Upper lobe of left lung (tissue), 6 donors: ENCODE measurements at places on chromosomes 5 and 9. TPM values are rescaled to one million over a fixed set of nuclear protein-coding genes. Genes with fewer than 3 reads are reported as not detected.

- H3K27ac ChIP-seq = no peak overlapping the region
- DNase-seq = no peak
- no peaks in the 10 kb centered on the region for H3K4me1 ChIP-seq
- H3K4me3 ChIP-seq = no peak overlapping the region
- no peaks in the 10 kb centered on the region for H3K27me3 ChIP-seq
These were observed 32.9 kb upstream of the GPR151 start for GRCh38 chr5:146548781-146549449.

GRCh38 chr9:112104901-112105300 is 70.2 kb downstream of the SUSD1 start:
- no peaks in the 10 kb centered on the region for H3K27me3 ChIP-seq
- no peak overlapping the region for H3K27ac ChIP-seq
- H3K36me3 ChIP-seq = no peaks in the 10 kb centered on the region
- H3K4me3 ChIP-seq = no peak overlapping the region
- no peak for DNase-seq

GRCh38 chr5:14777932-14778791 is 93.4 kb downstream of the ANKH start:
- no peak overlapping the region for H3K4me3 ChIP-seq
- no peaks in the 10 kb centered on the region for H3K27me3 ChIP-seq
- H3K4me1 ChIP-seq = no peaks in the 10 kb centered on the region

- no peaks in the 10 kb centered on the region for H3K36me3 ChIP-seq
- no peak for DNase-seq
- H3K4me1 ChIP-seq = peaks cover 17% of the 10 kb centered on the region
- peak overlapping the region; percentile 45 for H3K4me3 ChIP-seq
These were observed 1.1 kb downstream of the ERCC6L2 start for GRCh38 chr9:95876595-95876994.

- no peaks in the 10 kb centered on the region for H3K36me3 ChIP-seq
- no peak overlapping the region for H3K27ac ChIP-seq
- H3K4me1 ChIP-seq = no peaks in the 10 kb centered on the region
- DNase-seq = no peak
These were observed 17.2 kb upstream of the NFIB start for GRCh38 chr9:14331120-14331519.

- peaks cover 92% of the 10 kb centered on the region for H3K36me3 ChIP-seq
- H3K4me3 ChIP-seq = no peak overlapping the region
- H3K27me3 ChIP-seq = no peaks in the 10 kb centered on the region
- peaks cover 21% of the 10 kb centered on the region for H3K4me1 ChIP-seq
These were observed 49.1 kb downstream of the JADE2 start for GRCh38 chr5:134574521-134574920.

GRCh38 chr5:10030219-10030831 is 219.4 kb downstream of the ATPSCKMT start:
- no peaks in the 10 kb centered on the region for H3K36me3 ChIP-seq
- no peak overlapping the region for H3K4me3 ChIP-seq
- H3K4me1 ChIP-seq = no peaks in the 10 kb centered on the region
- no peak for DNase-seq
- H3K27ac ChIP-seq = no peak overlapping the region

- no peak for DNase-seq
- H3K27me3 ChIP-seq = no peaks in the 10 kb centered on the region
- no peaks in the 10 kb centered on the region for H3K36me3 ChIP-seq
- H3K4me1 ChIP-seq = no peaks in the 10 kb centered on the region
- H3K27ac ChIP-seq = no peak overlapping the region
These were observed 261.2 kb downstream of the GADD45G start for GRCh38 chr9:89865981-89866380.

- H3K4me3 ChIP-seq = peak overlapping the region; percentile 91
- peak overlapping the region; percentile 98 for H3K27ac ChIP-seq
- DNase-seq = no peak
- peaks cover 28% of the 10 kb centered on the region for H3K4me1 ChIP-seq
- H3K36me3 ChIP-seq = no peaks in the 10 kb centered on the region
- H3K27me3 ChIP-seq = no peaks in the 10 kb centered on the region
These were observed 1.2 kb downstream of the MAPK9 start for GRCh38 chr5:180290568-180291233.

GRCh38 chr5:157538311-157538710 is 37.3 kb downstream of the ADAM19 start:
- H3K27ac ChIP-seq = no peak overlapping the region
- no peak overlapping the region for H3K4me3 ChIP-seq
- no peaks in the 10 kb centered on the region for H3K36me3 ChIP-seq
- peaks cover 25% of the 10 kb centered on the region for H3K4me1 ChIP-seq
- no peaks in the 10 kb centered on the region for H3K27me3 ChIP-seq

- H3K27me3 ChIP-seq = no peaks in the 10 kb centered on the region
- no peaks in the 10 kb centered on the region for H3K4me1 ChIP-seq
- H3K4me3 ChIP-seq = no peak overlapping the region
- no peaks in the 10 kb centered on the region for H3K36me3 ChIP-seq
- H3K27ac ChIP-seq = no peak overlapping the region
- DNase-seq = no peak
These were observed 31.1 kb downstream of the C5orf22 start for GRCh38 chr5:31563216-31563615.

- no peak overlapping the region for H3K4me3 ChIP-seq
- no peaks in the 10 kb centered on the region for H3K27me3 ChIP-seq
- no peaks in the 10 kb centered on the region for H3K36me3 ChIP-seq
- H3K27ac ChIP-seq = no peak overlapping the region
These were observed 83.8 kb upstream of the TNFAIP8 start for GRCh38 chr5:119271758-119272730.

DNA sequence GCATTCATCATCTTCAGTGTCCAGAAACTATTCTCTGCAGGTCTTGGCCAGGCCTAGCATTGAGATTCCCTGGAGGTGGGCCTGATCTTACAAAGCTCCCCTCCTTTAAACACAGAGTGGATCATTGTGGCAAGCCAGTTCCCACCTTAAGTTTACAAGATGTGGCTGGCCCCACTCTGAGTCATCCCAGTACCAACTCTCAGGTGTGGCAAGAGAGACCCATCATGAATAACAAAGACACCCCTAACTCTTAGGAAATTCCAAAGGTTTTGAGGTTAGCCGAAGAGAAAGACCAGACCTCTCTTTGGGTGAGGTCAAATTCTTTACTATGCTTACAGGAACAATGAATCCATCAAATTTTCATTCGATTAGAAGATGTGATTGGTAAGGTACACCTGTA is 78.2 kb downstream of the RFK start:
- no peak overlapping the region for H3K4me3 ChIP-seq
- H3K27me3 ChIP-seq = no peaks in the 10 kb centered on the region
- H3K4me1 ChIP-seq = no peaks in the 10 kb centered on the region
- no peak overlapping the region for H3K27ac ChIP-seq

DNA sequence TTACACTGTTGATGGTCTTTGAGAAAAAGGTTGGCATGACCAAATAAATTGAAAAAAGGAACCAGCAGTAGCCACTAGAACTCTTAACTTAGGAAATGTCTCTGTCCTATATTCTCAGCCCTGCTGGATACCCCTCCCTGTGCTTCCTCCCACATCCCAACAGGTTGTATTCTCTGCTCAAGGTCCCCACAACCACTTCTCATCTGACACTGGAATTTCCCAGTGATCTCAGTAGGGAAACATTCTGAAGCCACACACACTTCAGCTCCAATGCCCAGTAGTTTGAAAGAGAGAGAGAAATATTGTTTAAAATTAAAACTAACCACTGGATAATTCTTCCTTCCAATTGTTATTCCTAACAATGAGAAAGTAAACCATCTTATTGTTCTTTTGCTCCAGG is 30.0 kb upstream of the NREP start:
- no peaks in the 10 kb centered on the region for H3K27me3 ChIP-seq
- DNase-seq = no peak
- no peak overlapping the region for H3K4me3 ChIP-seq
- H3K4me1 ChIP-seq = no peaks in the 10 kb centered on the region
- no peak overlapping the region for H3K27ac ChIP-seq

GRCh38 chr5:139082813-139083498 is 115.2 kb downstream of the SIL1 start:
- H3K36me3 ChIP-seq = no peaks in the 10 kb centered on the region
- no peak overlapping the region for H3K27ac ChIP-seq
- H3K27me3 ChIP-seq = no peaks in the 10 kb centered on the region
- no peak overlapping the region for H3K4me3 ChIP-seq
- no peaks in the 10 kb centered on the region for H3K4me1 ChIP-seq

DNA sequence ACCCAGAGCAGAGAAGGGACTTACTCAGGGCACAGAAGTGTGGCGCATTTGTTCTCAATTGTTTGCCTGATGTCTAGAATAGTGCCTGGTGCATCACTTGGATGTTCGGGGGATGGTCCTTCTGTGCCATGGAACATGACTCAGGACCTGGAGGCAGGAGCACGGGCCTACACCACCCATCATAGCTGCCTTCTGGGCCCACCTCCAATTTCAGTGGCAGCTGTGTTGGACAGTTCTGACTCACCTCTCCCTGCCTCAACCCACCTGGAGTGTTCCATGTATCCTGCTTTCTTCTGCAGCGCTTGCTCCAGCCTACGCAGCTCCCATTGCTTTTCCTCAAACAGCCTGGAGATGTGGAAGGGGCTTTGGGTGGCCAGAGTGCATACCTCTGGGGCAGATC is 12.5 kb upstream of the CXCL14 start:
- H3K36me3 ChIP-seq = no peaks in the 10 kb centered on the region
- H3K27me3 ChIP-seq = no peaks in the 10 kb centered on the region
- no peak overlapping the region for H3K4me3 ChIP-seq
- no peak overlapping the region for H3K27ac ChIP-seq

GRCh38 chr9:130898552-130898852 is 1.9 kb upstream of the QRFP start:
- H3K4me3 ChIP-seq = no peak overlapping the region
- peaks cover 3% of the 10 kb centered on the region for H3K36me3 ChIP-seq
- DNase-seq = no peak
- peaks cover 7% of the 10 kb centered on the region for H3K4me1 ChIP-seq

- H3K27me3 ChIP-seq = no peaks in the 10 kb centered on the region
- DNase-seq = peak; percentile 80
- H3K4me3 ChIP-seq = no peak overlapping the region
- peaks cover 36% of the 10 kb centered on the region for H3K4me1 ChIP-seq
- no peak overlapping the region for H3K27ac ChIP-seq
These were observed 11.0 kb downstream of the NELFB start for GRCh38 chr9:137266162-137266527.

DNA sequence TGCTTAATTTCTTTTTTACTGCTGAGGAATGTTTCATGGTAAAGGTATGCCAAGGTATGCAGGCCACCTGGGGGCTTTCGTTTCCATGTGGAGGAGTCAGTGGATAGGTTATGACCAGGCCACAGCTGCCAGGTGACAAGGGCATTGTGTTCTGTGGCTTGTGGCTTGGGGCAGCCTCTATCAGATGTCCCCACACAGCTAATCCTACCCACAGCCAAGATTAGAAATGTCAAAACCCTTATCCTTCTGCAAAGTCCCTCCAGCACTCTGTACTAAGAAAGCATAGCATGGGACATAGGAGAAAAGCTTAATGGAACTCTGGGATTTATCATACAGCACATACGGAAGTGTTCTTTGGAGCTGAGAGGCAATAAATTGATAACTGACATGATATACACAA is 171.2 kb upstream of the S1PR3 start:
- no peak overlapping the region for H3K4me3 ChIP-seq
- H3K36me3 ChIP-seq = no peaks in the 10 kb centered on the region
- H3K27ac ChIP-seq = no peak overlapping the region
- no peak for DNase-seq
- no peaks in the 10 kb centered on the region for H3K4me1 ChIP-seq
- no peaks in the 10 kb centered on the region for H3K27me3 ChIP-seq

- no peaks in the 10 kb centered on the region for H3K4me1 ChIP-seq
- no peak overlapping the region for H3K27ac ChIP-seq
- no peaks in the 10 kb centered on the region for H3K36me3 ChIP-seq
- no peak overlapping the region for H3K4me3 ChIP-seq
- H3K27me3 ChIP-seq = no peaks in the 10 kb centered on the region
- DNase-seq = no peak
These were observed 112.1 kb upstream of the IL6ST start for GRCh38 chr5:56106837-56107236.

DNA sequence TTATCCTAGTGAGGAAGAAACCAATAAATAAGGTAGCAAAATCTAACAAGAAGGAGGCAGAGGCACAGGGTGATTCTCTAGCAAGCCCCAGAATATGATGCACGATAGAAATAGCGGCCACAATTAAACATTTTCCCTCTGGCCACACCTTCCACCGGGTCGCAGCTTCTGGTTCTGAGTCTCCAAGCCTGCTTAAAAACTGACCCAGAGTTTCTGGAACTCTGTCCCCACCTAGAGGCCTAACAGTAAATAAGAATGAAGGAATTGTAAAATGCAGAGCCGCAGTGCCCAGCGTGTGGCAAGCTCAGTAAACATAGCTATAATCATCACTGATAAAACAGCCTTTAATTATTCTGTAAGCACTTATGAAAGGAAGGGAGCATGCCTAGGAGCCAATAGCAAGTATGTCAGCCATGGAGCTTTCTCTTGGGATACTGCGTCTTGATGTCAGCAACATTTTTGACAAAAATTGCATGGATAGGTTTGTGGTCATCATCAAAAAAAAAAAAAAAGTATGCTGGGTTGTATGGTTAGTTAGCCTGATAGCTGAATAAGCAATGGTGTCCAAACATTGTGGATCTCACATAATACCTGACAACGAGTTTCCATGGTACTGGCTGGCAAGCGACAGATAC is 465.5 kb downstream of the DNAH5 start:
- H3K4me3 ChIP-seq = no peak overlapping the region
- H3K27ac ChIP-seq = no peak overlapping the region
- no peak for DNase-seq
- H3K27me3 ChIP-seq = no peaks in the 10 kb centered on the region
- no peaks in the 10 kb centered on the region for H3K36me3 ChIP-seq

GRCh38 chr9:9099646-9100045 is 1300.1 kb upstream of the DMAC1 start:
- H3K27me3 ChIP-seq = no peaks in the 10 kb centered on the region
- H3K4me1 ChIP-seq = no peaks in the 10 kb centered on the region
- no peak overlapping the region for H3K27ac ChIP-seq
- H3K4me3 ChIP-seq = no peak overlapping the region
- no peak for DNase-seq

DNA sequence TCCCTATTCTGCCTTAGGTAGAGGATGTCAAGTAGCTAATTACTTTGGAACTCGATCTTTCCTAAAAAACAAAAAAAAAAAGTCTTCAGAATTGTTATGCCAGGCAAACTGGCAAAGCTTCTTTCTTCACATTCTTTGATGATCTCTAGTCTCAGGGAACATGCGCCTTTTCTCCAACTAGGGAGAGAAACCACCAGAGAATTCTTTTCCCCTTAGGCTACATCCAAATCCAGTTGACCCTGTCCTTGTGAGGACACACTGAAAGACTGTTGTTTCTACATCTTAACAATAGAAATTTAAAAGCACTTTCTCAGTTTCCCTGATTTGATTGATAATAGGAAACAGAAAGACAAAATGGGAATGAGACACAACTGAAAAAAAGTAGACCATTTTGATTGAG is 94.7 kb upstream of the ITGA2 start:
- H3K27me3 ChIP-seq = no peaks in the 10 kb centered on the region
- peak overlapping the region; percentile 64 for H3K27ac ChIP-seq
- H3K4me1 ChIP-seq = peaks cover 32% of the 10 kb centered on the region
- no peak for DNase-seq
- H3K36me3 ChIP-seq = no peaks in the 10 kb centered on the region
- no peak overlapping the region for H3K4me3 ChIP-seq

GRCh38 chr5:150261231-150261630 is 28.3 kb downstream of the CAMK2A start:
- H3K27me3 ChIP-seq = no peaks in the 10 kb centered on the region
- H3K4me3 ChIP-seq = no peak overlapping the region
- H3K36me3 ChIP-seq = no peaks in the 10 kb centered on the region
- peaks cover 3% of the 10 kb centered on the region for H3K4me1 ChIP-seq

The TTC16 gene
- total RNA-seq = 3.2 TPM

The ZNF462 gene
- total RNA-seq = 21.5 TPM

The IFNB1 gene
- total RNA-seq = not detected

The TNIP1 gene
- 119 TPM for total RNA-seq

The LRRC70 gene
- 1.6 TPM for total RNA-seq

The REEP2 gene
- total RNA-seq = 0.43 TPM

The NUTM2G gene
- total RNA-seq = not detected

The FABP6 gene
- not detected for total RNA-seq

The SPAAR gene
- total RNA-seq = 19.9 TPM

The ACER2 gene
- 9.4 TPM for total RNA-seq

The LTC4S gene
- 22.6 TPM for total RNA-seq
